Kidney (tissue), 22 donors: ENCODE measurements at places on chromosomes 1 and 21. TPM values are rescaled to one million over a fixed set of nuclear protein-coding genes. Genes with fewer than 3 reads are reported as not detected.
A peak's percentile ranks its signal among the peaks of the same experiment; 100 is the strongest.

DNA sequence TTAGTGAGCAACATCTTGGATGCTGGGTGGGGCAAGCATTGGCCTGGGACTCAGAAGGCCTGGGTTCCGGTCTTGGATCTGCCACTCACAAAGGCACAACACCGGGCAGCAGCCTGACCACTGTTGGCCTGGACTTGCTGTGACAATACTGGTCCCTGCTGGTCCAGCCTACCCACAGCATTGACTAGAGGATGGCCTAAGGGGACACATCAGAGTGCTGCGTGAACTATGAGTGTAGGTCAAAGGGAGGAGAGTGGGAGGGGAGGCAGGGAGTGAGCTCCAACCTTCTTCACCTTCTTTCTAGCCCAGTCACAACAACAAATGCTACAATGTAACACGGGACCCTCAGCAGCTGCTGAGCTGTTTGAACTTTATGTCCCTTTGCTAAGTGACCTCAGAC lies 31.1 kb downstream of the TMEM50A start:
- no peak overlapping the region for H3K4me3 ChIP-seq
- H3K27ac ChIP-seq: no peak overlapping the region
- no peaks in the 10 kb centered on the region for H3K36me3 ChIP-seq
- H3K4me1 ChIP-seq: no peaks in the 10 kb centered on the region
- DNase-seq: peak; percentile 7

- H3K36me3 ChIP-seq: no peaks in the 10 kb centered on the region
- DNase-seq: no peak
- no peak overlapping the region for H3K4me3 ChIP-seq
- H3K27me3 ChIP-seq: no peaks in the 10 kb centered on the region
- H3K4me1 ChIP-seq: peaks cover 2% of the 10 kb centered on the region
- no peak overlapping the region for H3K27ac ChIP-seq
Observed at GRCh38 chr1:55280731-55281130, 65.6 kb upstream of the USP24 start.

DNA sequence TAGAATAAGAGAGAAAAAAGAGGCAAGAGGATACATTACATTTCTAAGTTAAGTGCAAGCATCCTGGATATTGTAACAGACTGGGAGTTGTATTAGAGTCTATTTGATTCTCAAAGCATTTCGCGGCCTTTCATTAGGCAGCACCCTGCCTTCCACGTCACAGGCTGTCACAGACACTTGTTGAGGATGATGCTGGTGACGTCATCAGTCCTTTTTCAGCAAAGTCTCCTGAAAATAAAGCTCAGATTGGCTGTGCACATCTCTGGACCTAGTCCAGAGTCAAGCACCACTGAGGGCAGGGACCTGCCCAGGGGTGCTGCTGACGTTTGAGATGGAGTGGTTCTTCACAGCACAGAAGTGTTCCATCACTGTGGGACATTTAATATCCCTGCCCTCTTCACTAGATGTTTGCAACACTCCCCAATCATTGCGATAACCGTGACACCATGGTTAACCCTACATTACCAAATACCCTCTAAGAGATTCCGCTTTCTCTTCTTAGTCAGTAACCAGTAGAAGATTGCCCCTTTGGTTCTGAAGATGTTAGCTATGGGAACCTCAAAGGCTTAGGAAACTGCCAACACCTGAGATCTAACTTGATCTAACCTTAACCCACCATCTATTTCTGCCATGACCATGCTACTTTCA lies 72.7 kb upstream of the F3 start:
- no peaks in the 10 kb centered on the region for H3K4me1 ChIP-seq
- H3K27me3 ChIP-seq: no peaks in the 10 kb centered on the region
- H3K4me3 ChIP-seq: no peak overlapping the region
- H3K27ac ChIP-seq: no peak overlapping the region
- no peaks in the 10 kb centered on the region for H3K36me3 ChIP-seq

DNA sequence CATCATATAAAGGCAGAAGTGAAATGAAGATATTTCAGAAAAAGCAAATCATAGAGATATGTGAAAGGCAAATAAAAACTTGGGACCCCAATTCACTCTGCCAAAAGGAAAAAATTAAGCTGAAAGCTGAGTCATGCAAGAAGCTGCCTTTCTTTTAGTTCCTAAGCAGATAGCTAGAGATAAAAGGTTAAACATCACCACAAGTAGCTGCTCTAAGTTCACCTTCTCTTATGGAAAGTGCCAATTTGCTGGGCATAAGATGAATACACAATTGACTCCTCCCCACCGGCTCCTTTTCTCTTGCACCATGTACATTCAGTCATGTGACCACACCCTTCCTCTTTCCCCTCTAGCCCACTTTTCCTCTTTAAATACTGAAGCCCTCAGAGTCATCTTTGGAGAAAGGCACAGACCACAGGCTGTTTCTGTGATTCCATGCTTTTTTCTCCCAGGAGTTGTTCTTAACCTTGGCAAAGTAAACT lies 5.4 kb upstream of the SUMO3 start:
- H3K36me3 ChIP-seq: no peaks in the 10 kb centered on the region
- no peak for DNase-seq
- H3K27ac ChIP-seq: no peak overlapping the region
- no peak overlapping the region for H3K4me3 ChIP-seq
- no peaks in the 10 kb centered on the region for H3K27me3 ChIP-seq

GRCh38 chr1:234584926-234585325 lies 25.1 kb downstream of the IRF2BP2 start:
- H3K27ac ChIP-seq: peak overlapping the region; percentile 15
- no peaks in the 10 kb centered on the region for H3K36me3 ChIP-seq
- H3K4me3 ChIP-seq: no peak overlapping the region
- no peaks in the 10 kb centered on the region for H3K27me3 ChIP-seq
- no peaks in the 10 kb centered on the region for H3K4me1 ChIP-seq
- no peak for DNase-seq

GRCh38 chr21:37592496-37592895 lies 225.9 kb downstream of the DYRK1A start:
- DNase-seq: no peak
- H3K4me3 ChIP-seq: no peak overlapping the region
- no peaks in the 10 kb centered on the region for H3K4me1 ChIP-seq
- no peaks in the 10 kb centered on the region for H3K36me3 ChIP-seq
- H3K27me3 ChIP-seq: no peaks in the 10 kb centered on the region

GRCh38 chr1:182383037-182383661 lies 8.4 kb downstream of the GLUL start:
- no peak for DNase-seq
- peaks cover 29% of the 10 kb centered on the region for H3K36me3 ChIP-seq
- no peak overlapping the region for H3K4me3 ChIP-seq

- H3K27ac ChIP-seq: no peak overlapping the region
- H3K4me3 ChIP-seq: no peak overlapping the region
- no peak for DNase-seq
- no peaks in the 10 kb centered on the region for H3K27me3 ChIP-seq
- H3K36me3 ChIP-seq: no peaks in the 10 kb centered on the region
Observed at GRCh38 chr1:231139125-231139649, 22.7 kb upstream of the TRIM67 start.

- DNase-seq: no peak
- H3K4me3 ChIP-seq: no peak overlapping the region
- peaks cover 22% of the 10 kb centered on the region for H3K27me3 ChIP-seq
- H3K4me1 ChIP-seq: no peaks in the 10 kb centered on the region
- H3K27ac ChIP-seq: peak overlapping the region; percentile 17
Observed at GRCh38 chr1:20366463-20367115, 75.9 kb downstream of the VWA5B1 start.

Gene IL10
- total RNA-seq: 2.5 TPM

Gene BGLAP
- total RNA-seq: 1.8 TPM

Gene BTBD8
- total RNA-seq: 5.8 TPM

Gene CELA3B
- not detected for total RNA-seq

Gene TTC24
- total RNA-seq: 0.57 TPM

Gene LAX1
- total RNA-seq: 6.9 TPM
